ENCODE measurements at places on chromosomes 13 and 19.

- no peak for DNase-seq
These were observed 901 bp downstream of the DPF1 start for GRCh38 chr19:38223119-38223523.

- no peak for DNase-seq
These were observed 152.0 kb upstream of the UQCRFS1 start for GRCh38 chr19:29364999-29365398.

GRCh38 chr19:1864480-1865171, 1.2 kb upstream of the KLF16 start:
- no peak for DNase-seq

GRCh38 chr19:47762151-47762550, 16.4 kb upstream of the SELENOW start:
- no peak for DNase-seq

DNA sequence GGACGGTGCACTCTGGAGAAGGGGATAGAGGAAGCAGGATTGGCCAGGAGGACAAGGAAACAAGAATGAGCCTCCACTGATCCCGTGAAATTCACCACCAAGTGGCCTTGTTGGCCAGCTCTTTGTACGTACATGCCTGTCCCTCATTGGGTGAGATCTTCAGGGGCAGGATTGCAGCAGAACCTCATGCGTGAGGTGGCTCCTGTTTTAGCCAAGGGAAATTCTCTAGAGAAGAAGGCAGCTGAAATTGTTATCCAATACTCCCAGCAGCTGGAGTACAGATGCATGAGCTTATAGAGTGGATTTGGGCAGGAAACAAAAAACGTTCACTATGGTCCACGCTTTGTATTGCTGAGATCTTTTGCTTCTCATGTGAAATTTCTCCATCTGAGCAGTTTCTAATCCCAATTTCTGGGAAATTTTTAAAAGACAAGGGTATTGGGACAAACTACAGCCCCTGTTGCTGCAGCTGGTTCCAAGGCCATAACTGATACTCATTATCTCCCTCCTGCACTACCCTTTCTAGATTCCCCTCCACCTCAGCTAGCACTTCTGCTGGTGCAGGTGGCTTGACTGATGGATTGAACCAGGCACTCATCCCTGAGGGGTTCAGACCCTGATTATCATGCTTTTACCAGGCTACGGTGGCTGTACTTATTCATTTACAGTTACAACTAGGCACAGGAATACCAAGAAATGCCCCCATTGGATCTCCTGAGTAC, 3.9 kb upstream of the RNF6 start:
- DNase-seq: no peak

GRCh38 chr19:28607066-28607583, 605.8 kb downstream of the UQCRFS1 start:
- DNase-seq: no peak

GRCh38 chr13:98984118-98984517, 6.3 kb upstream of the DOCK9 start:
- no peak for DNase-seq

- no peak for DNase-seq
These were observed 15.7 kb downstream of the ZNF444 start for GRCh38 chr19:56156768-56157167.

DNA sequence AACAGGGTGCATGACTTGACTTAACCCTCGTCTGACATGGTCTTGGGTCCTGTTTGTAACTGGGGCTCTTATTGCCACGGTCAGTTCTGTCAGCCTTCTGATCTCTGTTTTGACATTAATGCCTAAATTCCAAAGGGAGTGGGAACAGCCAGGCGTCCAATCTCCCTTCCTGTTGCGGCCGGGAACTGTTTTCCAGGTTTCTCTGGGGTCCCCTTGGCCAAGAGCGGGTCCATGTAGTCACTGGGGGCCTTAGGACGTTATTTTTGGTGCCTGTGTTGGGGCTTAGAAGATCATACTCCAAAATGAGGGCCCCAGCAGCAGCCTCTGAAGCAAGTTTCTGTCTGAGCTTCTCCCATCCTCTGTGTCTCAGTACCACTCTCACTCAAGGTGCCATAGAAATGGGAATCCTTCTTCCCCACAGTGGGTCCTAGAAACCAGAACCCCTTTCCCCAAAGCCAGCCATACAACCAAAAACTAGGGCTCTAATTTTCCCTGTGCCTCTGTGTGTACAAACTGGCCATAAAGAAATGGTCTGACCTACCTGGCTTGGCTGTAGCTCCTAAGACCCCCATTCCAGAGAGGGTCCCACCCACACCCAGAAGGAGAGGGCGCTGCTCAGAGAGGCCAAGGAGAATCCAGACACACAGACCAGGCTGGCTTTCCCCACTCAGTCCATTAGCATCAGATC, 50.4 kb downstream of the C13orf46 start:
- DNase-seq: no peak

DNA sequence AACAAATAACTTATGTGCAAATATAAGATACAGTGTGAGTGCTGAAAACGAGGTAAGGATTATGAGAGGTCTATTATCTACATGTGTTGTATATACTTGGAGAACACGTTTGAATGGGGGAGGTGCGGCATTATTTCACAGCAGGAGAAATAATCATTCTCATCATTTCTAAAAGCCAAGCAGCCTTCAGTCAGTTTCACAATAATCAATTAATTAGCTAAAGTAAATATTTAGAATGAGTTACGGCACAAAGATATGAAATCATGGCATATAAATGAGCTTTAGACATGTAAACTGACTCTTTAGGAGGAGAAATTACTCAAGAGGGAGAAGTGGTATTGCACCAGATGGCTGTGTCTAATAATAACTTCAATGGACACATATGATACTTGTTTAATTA, 366.6 kb downstream of the DNAJC15 start:
- DNase-seq: no peak

DNA sequence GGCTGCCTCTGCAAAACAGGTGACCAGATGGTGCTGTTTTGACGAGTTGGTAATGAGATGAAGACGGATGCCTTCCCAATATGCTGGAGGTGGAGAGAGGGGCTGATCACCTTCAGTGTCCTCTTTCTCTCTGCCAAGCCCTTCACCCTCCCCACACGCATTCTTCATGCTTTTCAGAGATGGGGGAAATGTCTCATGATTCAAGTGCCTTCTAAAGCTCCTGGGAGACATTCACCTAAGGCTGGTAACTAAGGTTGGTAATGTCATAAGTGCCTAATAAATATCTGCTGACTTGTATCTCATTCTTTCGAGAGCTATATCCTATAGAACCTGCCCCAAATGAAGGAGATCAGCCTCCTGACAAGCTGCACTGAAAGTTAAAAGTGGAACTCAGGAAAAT, 86.2 kb upstream of the MBNL2 start:
- no peak for DNase-seq

DNA sequence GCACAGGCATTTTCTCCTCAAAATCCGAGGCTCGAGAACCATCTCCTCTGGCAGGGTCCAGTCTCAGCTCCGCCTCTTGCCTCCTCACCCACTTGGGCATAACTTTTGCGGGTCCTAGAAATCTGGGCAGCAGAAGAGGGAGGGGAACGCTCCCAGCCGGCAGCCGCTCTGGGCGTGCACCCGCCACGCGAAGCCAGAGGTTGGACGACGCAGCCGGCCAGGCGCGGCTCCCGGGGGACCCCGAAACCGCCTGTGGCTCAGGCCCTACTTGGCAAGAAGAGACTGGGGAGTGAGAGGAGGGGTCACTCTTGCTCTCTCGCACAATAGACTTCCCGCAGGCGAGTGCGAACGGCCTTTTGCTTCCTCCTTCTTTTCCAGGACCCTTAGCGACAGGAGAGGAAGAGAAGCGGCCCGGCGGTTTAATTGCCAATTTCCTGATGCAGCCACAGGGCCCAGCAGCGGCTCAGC, 6.0 kb upstream of the SOX1 start:
- DNase-seq: no peak

DNA sequence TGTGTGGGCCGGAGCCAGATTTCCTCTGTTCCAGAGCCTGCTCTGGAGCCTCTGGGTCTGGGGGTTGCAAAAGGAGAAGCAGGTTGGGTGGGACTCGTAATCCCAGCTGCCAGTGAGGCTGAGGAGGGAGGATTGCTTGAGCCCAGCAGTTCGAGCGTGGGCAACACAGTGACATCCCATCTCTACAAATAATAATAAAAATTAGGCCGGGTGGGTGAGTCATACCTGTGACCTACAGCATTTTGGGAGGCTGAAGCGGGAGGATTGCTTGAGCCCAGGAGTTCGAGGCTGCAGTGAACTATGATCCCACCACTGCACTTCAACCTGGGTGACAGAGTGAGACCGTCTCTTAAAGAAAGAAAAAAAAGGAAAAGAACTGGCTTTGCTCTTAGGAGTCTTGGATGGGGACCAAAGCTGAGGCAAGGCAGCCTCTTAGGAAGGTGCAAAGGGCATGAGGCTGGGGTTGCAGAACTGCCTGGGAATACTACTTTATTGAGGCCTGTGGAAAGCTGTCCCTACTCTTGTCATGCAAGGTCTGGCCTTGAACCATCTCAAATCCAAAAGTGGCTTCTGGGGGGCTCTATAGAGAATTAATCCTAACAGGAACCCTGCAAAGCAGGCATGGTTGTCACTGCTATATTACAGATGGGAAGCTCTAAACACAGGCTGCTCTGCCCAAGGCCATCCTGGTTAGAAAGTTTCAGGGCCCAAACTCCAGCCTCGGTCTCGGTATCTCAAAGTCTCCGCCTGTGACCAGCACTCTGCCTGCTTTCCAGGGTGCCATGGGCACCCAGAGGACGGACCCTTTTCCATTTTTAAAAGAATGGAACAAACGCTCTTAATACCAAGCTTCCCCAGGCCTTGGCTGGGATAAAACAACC, 880 bp upstream of the C19orf12 start:
- no peak for DNase-seq

DNA sequence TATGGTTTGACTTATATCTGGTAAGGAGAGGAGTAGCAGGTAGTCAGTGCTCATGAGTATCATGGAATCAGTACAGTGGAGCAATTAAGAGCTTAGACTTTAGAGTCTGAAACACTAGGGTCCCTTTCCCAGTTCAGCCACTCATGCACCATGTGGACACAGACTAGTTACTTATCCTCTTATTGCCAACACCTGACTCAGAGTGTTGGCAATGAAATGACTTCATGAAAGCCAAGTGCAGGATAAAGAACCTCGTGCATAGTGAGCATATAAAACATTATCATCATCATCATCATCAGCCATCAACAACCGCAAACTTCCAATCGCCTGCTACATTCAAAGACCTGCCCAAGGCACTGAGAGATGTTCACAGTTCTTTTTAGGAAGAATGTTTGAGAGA, 164.2 kb downstream of the FOXO1 start:
- no peak for DNase-seq

DNA sequence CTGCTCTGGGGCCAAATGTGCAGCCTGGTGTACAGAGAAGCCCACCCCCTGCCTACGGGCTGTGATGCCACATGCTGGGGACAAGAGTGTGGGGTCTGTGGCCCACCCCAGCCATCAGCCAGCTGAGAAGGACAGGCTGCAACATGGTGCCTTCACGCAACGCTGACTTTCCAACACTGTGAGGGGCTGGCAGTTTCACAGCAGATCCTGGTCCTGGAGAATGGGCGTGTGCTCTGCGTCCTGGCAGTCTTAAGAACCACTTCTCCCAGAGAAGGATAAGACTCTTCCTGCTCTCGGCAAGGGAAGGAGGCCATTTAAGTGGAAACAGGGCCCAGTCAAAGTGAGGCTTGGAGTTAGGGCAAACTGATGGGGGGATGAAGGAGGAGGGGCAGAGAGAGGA, 4.6 kb downstream of the LRRC4B start:
- no peak for DNase-seq

DNA sequence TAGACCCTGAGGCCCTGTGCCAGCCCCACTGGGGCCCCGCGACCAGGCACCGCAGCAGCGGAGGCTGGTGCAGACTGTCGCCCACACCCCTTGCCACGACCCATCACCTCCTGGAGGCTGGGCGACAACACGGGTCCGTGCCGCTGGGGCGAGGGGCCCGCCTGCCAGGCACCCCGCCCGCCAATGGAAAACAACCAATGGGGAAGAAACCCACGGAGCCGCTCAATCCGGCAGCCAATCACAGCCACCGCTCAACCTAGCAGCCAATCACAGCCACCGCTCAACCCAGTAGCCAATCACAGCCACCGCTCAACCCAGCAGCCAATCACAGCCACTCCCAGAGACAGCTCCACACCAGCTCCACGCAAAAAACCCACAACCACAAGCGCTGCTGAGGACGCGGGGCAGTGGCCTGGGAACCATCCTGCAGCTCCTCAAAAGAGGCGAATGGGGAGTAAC, 29.7 kb downstream of the GPX4 start:
- no peak for DNase-seq

- DNase-seq: no peak
These were observed 14.7 kb downstream of the C13orf46 start for GRCh38 chr13:113959198-113959597.

GRCh38 chr13:72839831-72840426, 58.0 kb downstream of the PIBF1 start:
- DNase-seq: no peak
